ENCODE measurements at places on chromosomes 2 and 18. TPM values are rescaled to one million over a fixed set of nuclear protein-coding genes. Genes with fewer than 3 reads are reported as not detected.

Gene MAP3K19
- total RNA-seq = not detected

Gene SPTBN1
- total RNA-seq = 322 TPM

Gene TFPI
- 135 TPM for total RNA-seq

Gene COL4A3
- 11.4 TPM for total RNA-seq

Gene UGT1A8
- total RNA-seq = not detected

Gene HJURP
- 1.1 TPM for total RNA-seq

DNA sequence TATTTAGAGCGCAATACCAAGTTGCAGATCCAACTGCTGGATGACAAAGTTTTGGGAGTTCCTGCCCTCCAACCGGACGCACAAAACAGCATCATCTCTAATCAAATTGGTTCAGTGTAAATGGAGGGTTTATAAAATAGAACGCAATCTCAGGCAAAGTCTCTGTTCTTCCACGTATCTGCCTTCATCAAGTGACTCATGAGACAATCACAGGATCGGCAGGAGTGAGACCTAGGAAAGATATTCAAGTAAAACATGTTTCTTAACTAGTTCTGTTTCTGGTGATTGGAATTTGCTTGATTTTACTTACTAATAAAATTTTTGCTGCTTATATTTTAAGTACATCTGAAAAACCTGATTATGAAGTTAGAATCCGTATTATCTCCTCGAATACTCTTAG lies 7.6 kb downstream of the FZD5 start:
- DNase-seq = no peak

GRCh38 chr2:76760367-76760704 lies 761.8 kb downstream of the LRRTM4 start:
- no peak for DNase-seq

DNA sequence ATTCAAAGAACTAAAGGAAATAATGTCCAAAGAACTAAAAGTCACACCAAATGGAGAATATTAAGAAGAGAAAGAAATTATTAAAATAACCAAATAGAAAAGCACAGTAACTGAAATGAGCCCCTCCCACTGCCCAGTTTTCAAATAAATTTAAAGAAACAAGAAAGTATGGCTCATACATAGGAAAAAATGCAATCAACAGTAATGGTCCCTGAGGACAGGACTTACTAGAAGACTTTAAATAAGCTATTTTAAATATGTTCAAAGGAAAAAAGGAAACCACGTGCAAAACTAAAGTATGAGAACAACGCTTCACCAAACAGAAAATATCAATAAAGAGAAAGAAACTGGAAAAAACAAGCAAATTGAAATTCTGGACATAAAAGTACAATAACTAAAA lies 58.9 kb downstream of the TMEM131 start:
- no peak for DNase-seq

- DNase-seq = no peak
Observed at GRCh38 chr2:154455866-154456265, 242.6 kb upstream of the KCNJ3 start.

- no peak for DNase-seq
Observed at GRCh38 chr18:513826-514530, 13.5 kb upstream of the COLEC12 start.

DNA sequence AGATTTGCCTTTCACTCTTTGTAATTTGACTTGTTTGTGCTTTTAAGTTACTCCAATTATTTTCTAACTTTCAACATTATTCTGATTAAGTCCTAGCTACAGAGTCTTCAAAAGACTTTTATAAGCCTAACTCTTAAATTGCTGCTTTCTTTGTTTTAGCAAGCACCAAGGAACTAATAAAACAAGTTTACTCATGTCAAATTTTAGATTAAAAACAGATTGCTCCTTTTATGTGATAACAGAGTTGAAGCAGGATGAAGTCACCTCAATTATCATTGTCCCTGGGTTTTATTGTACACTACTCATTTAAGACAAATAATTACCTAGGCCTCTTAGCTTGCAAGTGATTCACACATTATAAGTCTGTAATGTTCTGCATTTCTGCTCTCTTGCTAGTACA lies 678.4 kb downstream of the ERBB4 start:
- DNase-seq = no peak

DNA sequence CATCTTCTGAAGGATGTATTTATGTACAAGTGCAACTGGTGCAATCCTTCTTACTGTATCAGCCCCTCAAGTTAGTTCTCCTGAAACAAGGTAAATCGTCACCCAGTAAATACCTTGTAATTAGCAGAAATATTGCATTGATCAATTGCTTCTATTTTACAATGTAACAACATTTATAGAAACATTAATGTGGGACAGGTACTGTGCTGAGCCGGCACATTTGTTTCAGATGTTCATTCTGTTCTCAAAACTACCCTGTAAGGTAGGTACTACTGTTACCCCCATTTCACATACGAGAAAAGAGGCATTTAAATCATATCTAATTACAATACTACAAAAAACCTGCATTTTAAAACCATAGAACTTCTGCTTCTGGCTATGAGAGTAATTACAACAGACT lies 19.5 kb downstream of the RTN4 start:
- DNase-seq = no peak

DNA sequence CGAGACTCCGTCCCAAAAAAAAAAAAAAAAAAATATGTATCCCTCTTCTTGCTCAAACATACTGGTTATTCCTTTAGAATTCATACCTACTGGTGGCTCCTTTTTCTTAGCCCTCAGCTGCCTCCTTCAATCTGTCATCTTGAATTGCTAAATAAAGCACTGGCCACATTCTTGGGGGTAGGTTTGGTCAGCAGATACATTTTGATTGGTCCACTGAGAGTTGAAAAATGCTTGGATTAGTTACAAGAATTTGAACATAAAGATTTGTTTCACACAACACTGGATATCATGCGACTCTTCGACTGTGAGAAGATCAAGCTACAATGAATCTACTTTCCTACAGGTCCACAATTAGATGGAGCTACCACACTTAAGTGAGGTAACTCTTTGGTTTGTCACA lies 906.1 kb upstream of the SLC39A10 start:
- no peak for DNase-seq

GRCh38 chr2:129801575-129801974 lies 177.9 kb upstream of the RAB6C start:
- DNase-seq = no peak

GRCh38 chr18:61852496-61852895 lies 40.3 kb downstream of the RNF152 start:
- DNase-seq = no peak

DNA sequence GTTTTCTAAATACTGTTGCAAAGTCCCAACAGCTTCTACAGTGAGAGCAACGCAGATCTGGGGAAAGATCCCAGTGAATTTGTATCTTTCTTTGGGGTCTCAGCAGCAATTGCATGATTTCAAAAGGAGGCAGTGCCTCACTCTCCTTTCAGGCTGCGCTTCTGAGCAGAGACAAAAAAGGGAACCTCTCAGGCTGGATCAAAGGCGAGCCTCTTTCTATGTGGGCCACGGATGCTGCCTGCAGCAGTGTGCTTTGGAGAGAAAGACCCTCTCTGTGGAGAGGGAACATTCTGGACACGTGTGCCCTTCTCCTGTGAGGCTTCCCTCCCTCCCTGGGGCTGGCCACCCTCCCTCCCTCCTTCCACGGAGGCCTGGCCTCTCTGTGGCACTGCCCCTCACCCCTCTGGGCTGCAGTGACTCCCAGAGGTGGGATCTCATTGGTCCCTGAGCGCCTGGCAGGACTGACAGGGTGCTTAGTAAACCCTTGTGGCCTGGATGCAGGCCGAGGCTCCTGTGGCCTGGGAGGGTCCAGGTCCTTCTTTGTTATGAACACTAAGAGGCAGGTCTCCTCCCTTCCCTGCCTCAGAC lies 21.6 kb upstream of the PDIA6 start:
- DNase-seq = no peak

- no peak for DNase-seq
Observed at GRCh38 chr2:237431372-237431771, 17.4 kb upstream of the COL6A3 start.

DNA sequence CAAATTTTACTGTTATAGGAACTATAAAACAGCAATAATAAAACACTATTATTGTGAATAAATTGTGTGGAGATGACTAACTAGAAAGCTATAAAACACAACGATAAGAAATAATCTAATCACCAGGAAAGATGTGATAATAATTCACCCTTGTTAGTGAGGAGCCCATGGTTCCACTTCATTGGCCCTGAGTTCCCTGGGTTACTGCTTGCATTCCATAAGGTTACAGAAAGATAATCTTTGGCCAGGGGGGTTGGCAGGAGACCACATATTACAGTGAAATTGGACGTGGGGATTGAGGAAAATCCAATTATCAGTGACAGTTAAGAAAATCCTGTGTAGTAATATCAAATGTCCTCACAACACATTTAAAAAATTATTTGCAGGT lies 2.5 kb upstream of the CPO start:
- no peak for DNase-seq

DNA sequence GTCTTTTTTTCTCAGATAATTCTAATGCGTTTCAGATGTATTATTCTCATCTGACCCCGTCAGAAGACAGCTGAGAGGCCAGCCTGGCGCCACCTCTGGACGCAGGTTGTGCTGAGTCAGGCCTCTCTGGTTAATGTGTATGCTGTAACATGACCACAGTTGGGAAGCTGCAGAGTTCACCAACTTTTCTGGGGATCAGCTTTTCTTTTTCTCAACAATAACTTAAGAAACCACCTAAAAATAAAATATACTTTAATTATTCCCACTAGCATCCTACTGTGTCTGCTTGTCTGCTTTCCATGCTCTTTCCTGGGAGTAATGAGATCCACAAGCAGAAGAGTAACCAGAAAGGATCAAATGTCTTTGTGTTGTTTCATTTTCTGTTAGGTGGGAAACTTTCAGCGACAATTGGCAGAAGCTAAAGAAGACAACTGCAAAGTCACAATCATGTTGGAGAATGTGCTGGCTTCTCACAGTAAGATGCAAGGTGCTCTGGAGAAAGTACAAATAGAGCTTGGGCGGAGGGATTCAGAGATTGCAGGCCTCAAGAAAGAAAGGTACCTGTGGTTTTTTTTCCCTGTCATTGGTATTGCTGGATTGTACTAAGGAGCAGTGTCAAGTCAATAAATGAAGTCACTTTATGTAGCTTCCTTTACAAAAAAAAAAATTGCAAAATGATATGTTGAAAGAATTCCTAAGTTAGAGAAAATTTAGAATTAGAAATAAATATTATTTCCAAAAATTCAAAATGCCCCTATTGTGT lies 79.8 kb downstream of the CCDC150 start:
- peak; percentile 42 for DNase-seq

DNA sequence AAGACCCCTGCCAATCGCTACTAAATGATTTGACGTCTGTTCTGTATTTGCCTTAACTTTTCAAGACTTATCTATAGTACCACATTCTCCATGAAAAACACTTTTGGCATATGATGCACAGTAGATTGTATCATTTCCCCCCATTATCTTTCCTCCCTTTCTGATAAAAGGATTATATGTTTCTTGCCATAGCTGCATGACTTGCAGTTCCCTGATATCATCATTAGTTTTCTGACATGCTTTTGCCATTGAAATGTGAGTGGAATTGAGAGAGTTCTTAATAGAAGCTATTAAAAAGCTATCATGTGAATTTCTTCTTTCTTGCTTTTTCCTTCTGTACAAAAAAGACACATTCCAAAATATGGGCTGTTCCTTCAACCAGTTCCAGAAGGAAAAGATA lies 130.3 kb downstream of the TMEFF2 start:
- no peak for DNase-seq

DNA sequence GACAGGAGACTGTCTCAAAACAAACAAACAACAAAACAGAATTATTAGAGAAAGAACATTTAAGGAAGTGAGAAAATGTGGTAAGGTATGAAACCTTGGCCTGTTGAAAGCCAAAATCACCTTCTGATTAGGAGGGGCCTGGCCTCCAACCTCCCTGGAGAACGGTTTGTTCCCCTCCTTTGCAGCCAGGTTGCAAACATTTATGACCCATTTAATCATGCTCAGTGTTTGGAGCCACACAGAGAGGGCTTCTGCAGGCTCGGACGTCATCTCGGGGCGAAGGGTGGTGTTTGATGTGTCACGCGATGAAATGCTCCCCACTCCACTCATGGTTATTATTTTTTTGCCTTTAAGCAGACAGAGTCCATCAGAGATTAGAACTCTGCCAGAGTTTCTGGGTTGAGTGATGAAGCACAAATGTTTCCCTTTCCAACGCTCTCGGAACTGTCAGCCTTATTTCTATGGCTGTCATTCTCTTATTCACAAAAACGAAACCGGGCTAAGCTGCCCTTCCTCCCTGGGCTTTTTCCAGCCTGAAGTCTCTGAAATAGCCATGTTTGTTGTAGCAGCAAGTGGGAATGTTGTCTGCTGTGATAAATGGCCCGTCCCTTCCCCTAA lies 33.6 kb upstream of the ROCK2 start:
- no peak for DNase-seq

GRCh38 chr2:151056870-151057269 lies 204.8 kb downstream of the RBM43 start:
- no peak for DNase-seq

DNA sequence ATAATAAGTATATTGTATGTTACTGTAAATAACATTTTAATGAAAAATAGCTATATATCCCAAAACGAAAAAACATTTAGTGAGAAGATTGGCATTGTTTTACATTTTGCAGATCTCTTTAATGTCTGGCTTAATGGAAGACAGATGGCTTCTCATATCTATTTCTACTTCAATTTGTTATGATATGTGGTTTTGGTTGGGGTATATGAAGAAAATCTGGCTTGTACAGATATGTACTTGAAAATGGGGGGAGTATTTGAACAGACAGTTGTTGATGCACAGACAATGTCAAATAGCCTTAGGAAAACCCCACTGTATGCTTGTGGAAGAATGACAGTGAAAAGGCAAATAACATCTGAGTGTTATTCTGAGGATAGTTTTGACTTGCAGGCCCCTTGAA lies 23.6 kb upstream of the GMCL1 start:
- no peak for DNase-seq

GRCh38 chr2:223762853-223763252 lies 74.5 kb downstream of the AP1S3 start:
- no peak for DNase-seq

DNA sequence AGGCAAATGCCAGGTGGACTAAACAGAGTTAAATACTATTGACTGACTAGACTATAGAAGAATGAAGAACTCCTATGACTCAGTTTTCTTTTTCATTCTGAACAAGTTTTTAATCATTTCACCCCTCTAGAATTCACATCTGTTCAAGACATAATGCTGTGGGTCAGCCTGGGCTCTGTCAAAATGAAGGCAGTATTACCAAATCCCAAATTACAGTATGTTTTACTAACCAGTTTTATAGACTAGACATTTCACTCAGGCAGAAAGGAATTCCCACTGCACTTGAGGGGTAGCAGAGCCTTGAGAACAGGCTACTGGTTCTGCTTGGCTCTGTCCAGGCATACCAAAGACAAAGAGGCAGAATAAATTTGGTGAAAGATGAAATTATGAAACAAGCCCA lies 511.7 kb downstream of the EPHA4 start:
- no peak for DNase-seq

DNA sequence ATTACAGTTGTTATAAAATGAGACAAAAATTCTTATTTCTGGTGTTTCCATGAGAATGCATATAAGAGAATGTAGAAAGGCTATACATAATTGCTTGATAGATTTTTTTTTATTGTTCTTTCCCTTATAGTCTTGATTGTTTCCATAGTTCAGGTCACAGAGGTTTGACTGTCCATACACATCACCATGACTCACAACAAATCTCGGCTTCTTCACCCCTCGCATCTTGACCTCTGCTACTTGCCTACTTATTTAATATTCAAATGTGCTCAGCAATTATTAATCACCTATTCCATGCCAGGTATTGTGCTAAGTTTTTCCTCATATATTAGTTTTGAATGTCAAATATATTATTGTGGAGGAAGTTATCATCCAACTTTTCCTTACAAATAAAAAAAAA lies 789.6 kb downstream of the RNF144A start:
- DNase-seq = no peak
